ENCODE measurements at places on chromosomes 2 and 18.

DNA sequence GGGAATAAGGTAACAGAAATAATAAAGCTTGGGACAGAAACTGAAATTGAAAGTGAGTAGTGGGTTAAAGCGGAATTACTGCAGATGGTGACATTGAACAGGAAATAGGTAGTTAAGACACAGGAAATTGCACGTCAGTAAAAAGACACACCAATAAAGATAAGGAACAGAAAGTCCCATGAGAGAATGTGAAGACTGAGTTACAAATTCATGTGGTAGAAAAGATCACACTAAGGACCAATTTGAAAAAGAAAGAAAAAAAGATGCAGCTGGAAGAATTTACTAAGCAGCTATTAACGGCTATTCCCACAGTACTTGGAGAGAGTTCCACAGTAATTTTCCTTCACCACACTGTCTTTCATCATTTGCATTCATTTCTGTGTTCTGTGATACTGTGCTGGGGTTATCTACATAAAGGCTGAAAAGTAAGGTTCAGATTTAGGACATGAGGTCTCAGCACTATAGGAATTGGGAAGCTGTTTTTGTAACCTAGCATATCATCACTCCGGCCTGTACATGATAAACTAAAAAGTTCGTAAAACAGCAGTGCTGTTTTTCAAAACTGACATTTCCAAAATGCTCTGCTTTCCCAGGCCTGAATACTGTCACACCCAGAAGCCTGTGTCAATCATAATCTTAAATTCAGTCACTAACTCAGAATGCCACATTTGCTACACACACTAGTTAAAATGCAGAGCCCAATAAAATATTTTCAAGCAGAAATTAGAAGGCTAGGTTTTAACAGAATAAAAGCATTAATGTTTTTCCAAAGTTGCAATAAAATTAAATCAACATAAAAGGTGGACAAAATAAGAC, 42.9 kb downstream of the SRBD1 start:
- DNase-seq: peak; percentile 67

DNA sequence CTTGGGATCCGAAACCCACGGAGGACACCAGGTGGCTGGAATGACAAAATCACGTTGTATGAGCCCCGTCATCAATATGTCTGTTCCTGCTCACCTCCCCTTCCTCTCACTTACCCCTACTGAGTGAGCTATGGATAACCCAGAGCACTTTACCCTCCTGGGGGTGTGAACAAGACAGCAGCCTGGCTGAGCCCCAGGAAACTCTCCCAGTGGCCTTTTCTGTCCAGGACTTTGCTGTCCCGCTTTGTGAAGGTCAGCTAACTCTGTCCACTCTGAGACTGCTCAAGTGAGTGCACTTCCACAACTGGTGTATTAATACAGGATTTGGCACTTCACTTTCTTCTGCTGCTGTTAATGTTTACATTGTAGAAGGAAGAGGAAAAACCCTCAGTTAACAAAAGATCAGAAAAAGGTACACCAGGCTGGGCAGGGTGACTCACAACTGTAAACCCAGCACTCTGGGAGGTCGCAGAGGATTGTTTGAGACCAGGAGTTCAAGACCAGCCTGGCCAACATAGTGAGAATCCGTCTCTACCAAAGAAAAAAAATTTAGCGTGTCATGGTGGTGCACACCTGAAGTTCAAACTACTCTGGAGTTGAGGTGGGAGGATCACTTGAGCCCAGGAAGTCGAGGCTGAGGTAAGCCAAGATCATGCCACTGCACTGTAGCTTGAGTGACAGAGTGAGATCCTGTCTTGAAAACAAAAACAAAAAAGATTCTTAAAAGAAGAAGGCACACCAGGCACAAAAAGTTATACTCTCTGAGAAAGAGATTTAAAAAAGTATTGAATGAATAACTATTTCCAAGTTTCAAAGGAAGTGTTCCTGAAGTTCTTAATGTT, 90.3 kb downstream of the CLHC1 start:
- DNase-seq: no peak

DNA sequence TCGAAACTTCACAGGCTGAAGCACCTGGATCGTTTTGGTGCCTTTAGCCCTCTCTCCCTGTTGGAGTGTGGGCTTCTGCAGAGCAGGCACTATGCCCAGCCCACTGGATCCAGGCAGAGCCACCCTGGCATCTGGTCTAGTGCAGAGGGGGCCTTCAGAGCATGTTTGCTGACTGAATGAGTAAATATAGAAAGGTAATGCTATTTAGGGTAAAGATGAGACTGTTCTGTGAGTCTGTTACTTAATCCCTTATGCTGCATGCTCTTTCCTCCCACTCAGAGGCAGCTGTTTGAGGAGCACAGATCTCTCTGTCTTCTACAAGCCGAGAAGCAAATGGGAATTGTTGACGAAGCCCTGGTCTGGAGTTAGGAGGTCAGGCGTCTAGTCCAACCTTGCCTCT, 130.2 kb downstream of the RGPD3 start:
- no peak for DNase-seq

GRCh38 chr2:120516679-120517314, 170.9 kb downstream of the INHBB start:
- DNase-seq: no peak

- no peak for DNase-seq
Observed at GRCh38 chr2:204060841-204061240, 124.3 kb downstream of the ICOS start.

GRCh38 chr18:60911504-60911903, 421.7 kb upstream of the CDH20 start:
- no peak for DNase-seq

GRCh38 chr2:236508466-236508865, 61.2 kb upstream of the ACKR3 start:
- DNase-seq: no peak

DNA sequence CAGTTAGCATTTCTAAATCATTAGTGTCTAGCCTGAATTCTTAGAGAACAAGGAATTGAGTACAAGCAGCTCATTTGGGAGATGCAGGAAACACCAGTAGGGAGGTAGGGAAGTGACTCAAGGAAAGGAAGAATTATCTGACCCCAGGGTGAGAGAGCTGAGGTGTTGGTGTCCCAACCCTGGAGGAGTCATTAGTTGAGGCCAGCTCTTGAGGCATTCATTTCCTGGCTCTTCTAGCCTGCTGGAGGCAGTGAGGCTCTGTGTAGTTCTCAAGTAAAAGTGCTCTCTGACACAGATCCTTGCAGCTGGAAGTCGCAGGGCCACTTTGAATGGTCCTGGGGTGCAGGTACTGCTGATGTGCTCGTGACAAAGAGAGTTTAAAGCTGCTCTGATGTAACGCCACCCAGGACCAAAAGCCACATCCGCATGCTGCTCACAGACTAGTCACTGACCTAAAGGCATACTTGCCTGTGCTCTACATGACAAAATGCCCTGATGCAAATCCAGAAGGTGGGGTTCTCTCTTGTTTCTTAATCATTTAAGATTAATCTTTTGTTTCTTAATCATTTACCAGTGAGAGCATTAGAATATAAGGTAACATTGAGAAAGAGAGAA, 299.5 kb upstream of the LYPD1 start:
- no peak for DNase-seq

DNA sequence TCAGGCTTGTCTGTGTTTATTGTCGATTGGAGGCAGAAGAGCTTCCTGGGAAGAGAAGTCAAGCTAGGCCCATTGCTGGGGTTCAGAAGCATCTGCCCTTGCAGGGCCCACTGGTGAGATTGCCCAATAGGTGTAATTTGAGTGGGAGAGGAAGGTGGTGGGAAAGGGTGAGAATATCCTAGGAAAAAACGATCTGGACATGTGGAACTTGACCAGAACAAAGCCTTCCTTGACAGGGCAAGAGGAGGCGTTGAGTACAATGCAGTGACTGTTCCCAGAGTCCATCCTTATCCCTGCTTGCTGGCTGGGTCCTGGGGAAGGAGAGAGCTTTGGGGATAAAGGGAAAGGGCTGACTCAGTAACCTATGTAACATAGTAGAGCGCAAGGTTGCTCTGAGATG, 27.1 kb downstream of the NABP1 start:
- no peak for DNase-seq

- no peak for DNase-seq
Observed at GRCh38 chr2:135638825-135639224, 102.8 kb upstream of the UBXN4 start.

GRCh38 chr2:120990451-120990871, 254.8 kb downstream of the GLI2 start:
- no peak for DNase-seq

DNA sequence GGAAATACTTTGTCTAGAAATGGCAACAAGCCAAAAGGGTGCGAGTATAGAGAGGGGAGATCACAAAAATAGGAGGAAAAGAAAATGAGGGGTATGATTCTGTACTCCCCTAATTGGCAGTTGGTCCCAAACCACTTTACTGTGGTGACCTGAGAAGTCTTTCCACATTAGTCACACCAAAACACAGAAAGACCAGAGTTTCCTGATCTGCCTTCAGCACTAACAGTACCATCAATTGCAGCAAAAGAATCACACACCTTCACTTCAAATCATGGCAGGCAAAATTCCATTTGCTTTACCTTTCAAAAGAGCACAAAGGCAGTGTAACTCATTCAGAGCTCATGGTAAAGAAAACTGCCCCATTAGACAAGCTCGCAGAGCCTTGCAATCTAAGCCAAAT, 86.8 kb downstream of the ALK start:
- no peak for DNase-seq

GRCh38 chr18:26322890-26323653, 96.8 kb downstream of the TAF4B start:
- no peak for DNase-seq

GRCh38 chr2:198615972-198616371, 811.6 kb downstream of the PLCL1 start:
- no peak for DNase-seq

GRCh38 chr2:44844651-44845270, 96.7 kb upstream of the SIX3 start:
- DNase-seq: no peak

GRCh38 chr2:58974426-58974825, 733.3 kb upstream of the FANCL start:
- no peak for DNase-seq

DNA sequence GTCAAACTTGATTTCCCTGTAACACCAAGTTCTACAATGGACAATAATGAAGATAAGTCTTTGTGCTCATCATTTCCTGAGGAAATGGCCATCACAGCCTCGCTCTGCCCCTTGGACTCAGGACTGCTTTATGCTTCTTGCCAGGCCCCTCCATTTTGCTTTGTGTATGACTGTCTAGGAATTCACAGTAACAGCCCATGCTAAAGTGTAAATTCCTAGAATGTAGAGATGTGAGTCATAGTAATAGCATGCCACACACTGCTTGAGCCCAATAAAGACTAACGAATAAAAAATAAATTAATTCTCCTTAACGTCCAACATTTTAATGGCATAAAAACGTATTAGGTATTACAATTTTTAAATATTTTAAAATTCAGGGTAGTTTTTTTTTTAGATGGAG, 226.5 kb downstream of the PID1 start:
- DNase-seq: no peak

DNA sequence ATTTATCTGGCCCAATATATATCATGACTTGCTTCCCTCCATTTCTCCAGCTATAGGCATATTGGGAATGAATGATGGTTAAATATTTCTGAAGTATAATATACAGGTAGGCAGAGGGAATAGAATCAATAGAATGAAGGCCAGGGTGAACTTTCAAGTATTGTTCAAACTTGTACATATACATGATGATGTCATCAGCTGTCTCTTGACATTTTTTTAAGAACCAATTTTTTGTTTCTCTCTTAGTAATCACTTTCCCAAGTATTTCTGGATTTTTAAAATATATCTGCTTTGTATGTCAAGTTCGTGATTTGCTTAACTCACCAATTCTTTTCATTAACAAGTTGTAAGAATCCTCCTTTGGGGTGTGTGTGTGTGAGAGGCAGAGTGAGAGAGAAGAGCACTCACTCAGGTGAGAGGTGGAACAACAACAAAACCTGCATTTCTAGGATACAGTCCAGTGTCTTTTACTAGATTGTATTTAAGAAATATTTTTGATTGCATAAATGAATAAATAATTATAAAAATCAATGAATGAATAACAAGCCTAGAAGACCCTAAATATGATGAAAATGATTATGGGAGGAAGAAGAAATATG, 1239.1 kb downstream of the LRP1B start:
- DNase-seq: no peak

DNA sequence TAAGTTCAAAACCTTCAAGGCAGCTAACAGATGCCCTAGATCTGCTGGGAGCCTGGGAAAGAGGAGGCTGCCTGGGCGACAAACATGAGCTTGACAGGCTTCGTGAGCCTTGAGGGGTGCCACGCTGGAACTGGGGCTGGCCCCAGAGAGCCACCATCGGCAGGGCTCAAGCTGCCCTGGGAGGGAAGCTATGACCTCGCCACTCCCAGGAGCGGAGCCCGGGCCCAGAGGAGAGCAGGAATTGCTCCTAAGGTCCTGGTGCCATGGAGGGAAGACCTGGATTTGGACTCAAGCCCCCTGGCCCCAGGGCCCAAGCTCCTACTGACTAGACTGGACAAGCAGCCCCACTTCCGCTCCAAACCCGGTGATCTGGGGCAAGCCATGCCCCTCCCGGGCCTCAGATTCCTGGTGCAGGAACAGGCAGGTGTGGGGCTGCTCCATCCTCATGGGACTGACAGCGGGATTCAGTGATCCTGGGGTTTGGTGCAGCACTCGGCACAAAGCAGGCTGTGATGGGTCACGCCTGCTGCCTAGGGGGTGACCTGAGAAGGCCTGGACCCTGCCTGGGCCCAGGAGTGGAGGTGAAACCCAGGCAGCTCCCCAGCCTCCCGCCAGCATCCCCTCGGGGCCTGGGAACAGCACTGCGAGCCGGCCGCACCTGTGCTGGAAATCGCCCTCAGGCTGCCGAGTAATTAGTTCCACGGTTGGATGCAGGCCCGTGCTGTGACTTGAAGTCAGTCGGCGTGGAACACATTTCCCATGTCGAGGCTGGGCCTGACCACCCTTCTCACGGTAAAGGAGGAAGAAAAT, 246.9 kb downstream of the NDUFA10 start:
- DNase-seq: no peak

DNA sequence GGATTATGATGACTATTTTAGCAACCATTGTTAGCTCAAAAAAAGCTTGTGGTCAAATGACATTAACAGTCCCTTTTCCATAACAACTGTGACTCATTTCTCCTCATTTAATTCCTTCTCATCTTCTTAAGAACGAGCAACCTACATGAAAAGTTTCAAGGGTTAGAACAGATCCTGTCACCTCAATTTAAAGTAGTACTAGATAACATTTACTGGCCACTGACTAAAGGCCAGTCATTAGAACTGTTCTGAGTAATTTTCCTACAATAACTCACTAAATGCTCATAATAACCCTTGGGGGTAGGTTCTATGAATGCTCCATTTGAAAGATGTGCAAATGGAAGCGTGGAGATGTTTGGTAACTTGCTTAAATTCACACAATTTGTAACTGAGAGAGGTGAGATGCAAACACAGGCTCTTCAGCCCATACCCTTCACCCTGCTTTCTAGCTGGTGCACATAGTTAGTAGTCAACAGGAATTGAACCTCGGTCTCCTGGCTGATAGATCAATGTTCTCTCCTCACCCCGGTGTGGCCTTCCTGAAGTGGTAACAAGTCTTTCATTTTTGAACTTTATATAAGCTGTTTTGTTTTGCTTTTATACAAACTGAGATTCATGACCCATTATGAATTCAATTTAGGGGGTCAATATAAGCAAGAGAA, 212.5 kb downstream of the SETBP1 start:
- no peak for DNase-seq

All from SW 1271 (cell line).